Stimulated activated CD8-positive, alpha-beta memory T cell treated with anti-CD3 and anti-CD28 coated beads, Interleukin-15, amount 100 ng/mL, for 4 hours (primary cell): ENCODE measurements at places on chromosomes 2 and 18.

- no peak for DNase-seq
Observed at GRCh38 chr2:216603010-216603883, 30.0 kb upstream of the IGFBP2 start.

DNA sequence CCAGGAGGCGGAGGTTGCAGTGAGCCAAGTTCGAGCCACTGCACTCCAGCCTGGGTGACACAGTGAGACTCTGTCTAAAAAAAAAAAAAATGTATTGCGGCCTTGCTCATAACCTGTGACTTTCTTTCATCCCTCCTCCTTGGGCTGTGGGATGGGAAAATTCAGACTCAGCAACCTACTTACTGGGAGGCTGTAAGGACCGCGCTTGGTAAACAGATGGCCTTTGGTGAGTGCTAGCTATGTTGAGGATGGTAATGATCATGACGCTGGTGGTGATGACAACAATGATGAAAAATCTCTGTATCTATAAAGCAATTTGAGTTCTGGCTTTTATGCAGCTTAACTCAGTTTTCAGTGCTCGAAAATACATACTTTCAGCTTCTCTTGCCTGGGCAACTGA is 64.7 kb upstream of the CCDC195 start:
- DNase-seq, result no peak

GRCh38 chr18:30491815-30492551 is 550.6 kb downstream of the DSC3 start:
- no peak for DNase-seq

- no peak for DNase-seq
Observed at GRCh38 chr18:34787931-34788532, 77.9 kb downstream of the DTNA start.

GRCh38 chr2:112665113-112665780 is 19.5 kb downstream of the SLC20A1 start:
- no peak for DNase-seq
